ENCODE measurements at places on chromosomes 1 and 21.

GRCh38 chr1:3304246-3304645, 150.2 kb upstream of the ARHGEF16 start:
- DNase-seq, result no peak

DNA sequence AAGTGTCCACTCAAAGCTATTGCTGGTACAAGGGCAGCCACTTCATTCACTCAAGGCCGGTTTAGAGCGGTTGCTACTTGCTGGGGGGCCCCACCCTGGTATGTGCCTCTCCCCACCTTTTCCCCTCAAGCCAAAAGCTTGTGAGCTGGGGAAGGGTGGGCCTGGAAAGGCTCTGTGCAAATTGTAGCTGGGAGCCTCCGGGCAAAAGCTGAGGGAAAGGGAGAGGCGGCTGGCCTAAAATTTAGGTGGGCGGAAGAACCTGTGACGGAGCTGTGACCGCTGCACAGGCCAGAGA, 306 bp upstream of the SH3D21 start:
- DNase-seq, result no peak

DNA sequence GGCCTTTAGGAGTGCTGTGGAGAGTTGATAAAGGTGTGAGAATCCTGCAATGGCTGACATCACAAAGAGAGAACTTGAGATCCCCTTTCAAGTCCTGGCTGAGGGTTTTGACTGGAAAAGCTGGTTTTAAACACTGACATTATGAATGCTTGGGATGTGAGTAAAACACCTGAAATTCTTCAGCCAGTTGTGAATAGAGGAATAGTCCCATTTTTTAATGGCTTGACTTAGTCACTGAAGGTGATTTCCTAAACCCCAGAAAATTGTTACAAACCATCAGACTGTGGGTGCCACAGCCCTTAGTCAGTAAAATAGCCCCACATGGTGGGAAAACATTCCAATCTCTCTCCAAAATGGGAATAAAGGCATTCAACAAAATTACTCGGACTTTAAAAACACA, 107.7 kb upstream of the LMO4 start:
- no peak for DNase-seq

DNA sequence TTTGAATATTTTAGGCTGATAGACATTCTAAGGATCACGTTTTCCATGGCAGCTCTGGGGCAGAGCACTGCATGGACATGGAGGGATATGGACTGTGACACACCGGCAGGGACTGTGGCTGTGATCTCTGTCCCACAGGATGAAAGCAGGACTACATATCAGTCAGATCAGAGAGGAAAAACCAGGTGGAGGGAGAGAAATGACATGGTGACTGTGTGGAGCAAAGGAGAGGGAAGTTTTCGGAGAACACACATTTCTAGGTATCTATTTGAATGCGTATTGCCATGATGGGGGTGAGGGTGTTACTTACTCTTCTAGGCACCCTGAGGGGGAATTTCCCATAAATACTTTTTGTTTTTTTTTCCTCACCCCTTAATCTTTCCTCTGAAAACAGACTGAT, 3.2 kb upstream of the CD1C start:
- DNase-seq, result no peak

- no peak for DNase-seq
These were observed 221.9 kb downstream of the CTH start for GRCh38 chr1:70633004-70633403.

GRCh38 chr1:214386747-214387146, 105.8 kb downstream of the SMYD2 start:
- DNase-seq, result no peak

- DNase-seq, result no peak
These were observed 47.6 kb downstream of the ASTN1 start for GRCh38 chr1:177116941-177117340.

DNA sequence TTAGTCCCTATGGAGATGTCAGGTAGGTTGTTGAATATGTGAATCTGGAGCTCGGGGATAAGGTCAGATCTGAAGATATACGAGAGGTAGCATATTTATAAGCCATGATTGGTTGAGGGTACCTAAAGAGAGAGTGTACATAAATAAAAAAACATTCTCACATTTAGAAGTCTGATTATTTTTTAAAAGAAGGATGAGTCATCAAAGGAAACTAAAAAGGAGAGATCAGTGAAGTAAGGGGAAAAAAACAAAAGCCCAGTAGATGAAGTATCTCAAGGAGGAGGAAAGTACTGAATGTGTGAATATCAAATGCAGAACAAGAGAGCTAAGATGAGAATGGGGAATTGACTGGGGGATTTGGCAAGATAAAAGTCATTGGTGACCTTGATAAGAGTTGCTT, 15.7 kb upstream of the ANGPTL1 start:
- DNase-seq, result no peak

GRCh38 chr21:35149698-35150097, 100.6 kb upstream of the RUNX1 start:
- no peak for DNase-seq

DNA sequence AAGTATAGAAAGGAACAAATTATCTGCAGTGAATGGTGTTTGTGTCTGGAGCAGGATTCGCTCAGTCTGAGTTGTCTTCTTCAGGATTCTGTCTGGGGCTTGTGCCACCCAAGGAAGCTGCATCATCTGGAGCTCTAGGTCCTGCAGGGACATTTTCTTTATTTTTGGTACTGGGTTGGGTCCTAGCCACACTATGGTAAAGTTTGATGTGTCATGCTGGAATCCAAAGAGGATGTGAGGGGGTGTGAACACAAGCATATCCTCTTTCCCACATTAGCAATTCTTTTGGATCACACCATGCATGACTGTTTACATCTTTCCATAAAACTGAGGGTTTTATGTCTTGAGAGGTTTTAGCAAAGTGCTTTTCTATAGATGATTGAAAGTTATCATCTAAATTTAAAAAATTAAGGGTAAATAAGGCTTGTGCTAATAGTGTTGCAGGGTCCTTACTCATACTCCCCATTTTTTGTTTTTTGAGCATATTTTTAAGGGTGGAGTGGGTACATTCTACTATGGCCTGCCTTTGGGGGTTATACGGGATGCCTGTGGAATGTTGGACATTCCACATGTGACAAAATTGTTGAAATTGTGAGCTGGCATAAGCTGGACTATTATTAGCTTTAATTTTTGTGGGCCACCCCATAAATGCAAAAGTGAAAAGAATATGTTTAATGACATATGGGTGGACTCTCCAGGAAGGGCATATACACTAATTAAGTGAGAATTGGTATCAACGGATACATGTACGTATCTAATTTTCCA, 152.0 kb upstream of the HMCN1 start:
- no peak for DNase-seq

DNA sequence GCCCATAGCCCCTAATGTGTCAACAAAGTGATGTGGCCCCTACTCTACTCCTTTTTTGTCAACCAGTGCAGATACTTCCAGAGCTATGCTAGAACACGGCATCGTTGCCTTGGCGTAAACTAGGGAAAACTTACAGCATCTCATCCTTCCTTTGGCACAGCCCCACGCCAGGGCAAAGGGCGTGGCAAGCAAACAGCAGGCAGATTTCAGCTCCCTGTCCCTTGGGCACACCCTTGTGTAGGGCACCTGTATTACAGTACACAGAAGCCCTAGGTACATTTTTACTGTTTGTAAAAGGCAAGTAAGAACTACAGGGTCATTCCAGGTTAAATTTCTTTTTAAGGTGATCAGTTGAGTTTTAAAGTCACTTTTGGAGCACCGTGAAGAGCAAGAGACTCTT, 29.3 kb downstream of the PRDX6 start:
- DNase-seq, result no peak

DNA sequence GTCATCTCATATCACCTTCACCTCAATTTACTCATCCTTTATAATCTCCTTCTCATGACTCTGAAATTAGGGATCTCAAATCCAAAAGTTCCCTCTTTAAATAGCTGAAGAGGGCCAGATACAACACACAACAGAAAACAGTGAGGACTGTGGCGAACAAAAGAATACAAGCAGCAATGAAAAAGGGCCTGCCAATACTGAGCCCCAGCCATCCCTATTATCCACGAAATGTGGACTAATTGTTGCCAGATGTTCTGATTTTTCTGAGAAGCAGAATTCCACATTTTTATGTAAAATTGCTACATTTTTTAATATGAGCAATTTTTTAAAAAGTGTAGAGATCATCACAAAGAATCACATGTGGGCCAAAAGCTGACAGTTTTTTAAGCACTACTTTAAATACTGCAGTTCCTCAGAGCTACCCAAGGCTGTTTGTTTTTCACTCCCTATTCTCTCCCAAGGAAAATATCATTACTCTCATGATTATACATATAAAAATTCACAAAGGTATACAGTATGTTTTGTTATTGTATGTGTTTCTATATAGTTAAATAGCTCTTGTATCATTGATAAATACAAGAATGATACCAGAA, 90.0 kb downstream of the ASH1L start:
- no peak for DNase-seq

DNA sequence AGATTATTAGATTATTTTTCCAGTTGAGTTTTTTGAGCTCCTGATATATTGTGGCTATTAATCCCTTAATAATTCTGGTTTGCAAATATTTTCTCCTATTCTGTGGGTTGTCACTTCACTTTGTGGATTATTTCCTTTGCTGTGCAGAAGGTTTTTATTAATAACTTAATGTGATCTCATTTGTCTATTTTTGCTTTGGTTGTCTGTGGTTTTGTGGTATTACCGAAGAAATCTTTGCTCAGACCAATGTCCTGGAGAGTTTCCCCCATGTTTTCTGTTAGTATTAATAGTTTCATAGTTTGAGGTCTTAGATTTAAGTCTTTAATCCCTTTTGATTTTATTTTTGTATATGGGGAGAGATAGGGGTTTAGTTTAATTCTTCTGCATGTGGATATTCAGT, 7.1 kb upstream of the TBX19 start:
- DNase-seq, result no peak

DNA sequence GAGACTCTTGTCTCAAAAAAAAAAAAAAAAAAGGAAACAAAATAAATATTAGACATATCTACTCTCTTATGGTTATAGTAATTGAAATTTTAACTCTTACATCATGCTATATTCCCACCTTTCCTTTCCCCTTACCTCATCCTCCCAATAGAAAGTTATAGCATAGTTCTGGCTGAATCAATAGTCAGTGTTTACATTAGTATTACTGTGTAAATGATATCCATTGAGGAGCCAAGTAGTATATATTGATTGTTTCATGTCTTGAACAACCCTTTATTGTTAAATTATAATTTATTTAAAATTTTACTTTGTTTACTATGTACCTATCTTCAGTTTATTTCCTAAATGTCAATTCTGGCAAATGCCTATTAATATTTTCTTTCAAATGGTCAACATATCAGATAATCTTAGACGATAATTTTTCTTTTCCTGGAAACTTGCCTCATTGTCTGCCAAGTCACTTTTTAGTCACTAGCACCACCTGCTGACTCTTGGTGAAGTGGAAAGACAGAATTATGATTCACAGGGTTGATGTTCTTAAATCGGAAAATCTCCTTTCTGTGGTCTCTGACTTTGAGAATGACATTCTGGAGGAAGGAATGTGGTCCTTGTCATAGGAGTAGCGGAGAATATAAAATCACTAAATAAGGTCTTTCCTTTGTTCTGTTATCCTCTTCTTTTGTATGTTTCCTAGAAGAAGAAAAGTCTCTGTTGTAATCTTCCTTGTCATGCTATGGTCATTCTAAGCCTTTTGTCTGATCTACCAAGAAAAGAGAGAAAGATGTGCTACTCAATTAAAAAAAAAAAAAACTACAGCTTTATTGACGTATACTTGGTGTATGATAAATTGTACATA, 8.6 kb downstream of the HJV start:
- no peak for DNase-seq

GRCh38 chr1:234864116-234864515, 254.1 kb upstream of the IRF2BP2 start:
- DNase-seq, result no peak

DNA sequence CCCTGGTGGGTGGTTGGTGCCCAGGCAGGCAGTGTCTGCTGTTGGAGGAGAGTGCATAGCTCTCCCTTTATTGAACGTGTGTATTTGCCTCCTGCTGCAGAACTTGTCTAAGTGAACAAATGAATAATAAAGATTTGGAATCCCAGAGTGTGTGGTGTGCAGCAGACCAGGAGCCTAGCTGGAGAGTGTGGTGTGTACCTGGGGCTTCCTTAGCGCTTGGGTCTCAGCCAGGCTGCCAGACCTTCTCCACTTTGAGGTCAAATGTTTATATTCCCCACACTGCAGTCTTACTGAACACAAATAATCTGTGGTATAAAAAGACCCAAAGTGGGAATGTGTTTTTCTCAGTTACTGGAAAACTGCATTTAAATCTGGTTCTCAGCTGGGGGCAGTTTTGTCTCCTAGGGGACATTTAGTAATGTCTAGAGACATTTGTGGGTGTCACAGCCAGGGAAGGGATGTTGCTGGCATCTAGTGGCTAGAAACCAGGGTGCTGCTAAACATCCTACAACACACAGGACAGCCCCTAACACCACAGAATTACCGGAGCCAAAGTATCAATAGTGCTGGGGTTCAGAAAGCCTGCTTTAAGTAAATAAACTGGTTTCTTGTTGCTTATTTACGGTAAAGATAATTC, 23.6 kb downstream of the SLC37A1 start:
- DNase-seq, result no peak

DNA sequence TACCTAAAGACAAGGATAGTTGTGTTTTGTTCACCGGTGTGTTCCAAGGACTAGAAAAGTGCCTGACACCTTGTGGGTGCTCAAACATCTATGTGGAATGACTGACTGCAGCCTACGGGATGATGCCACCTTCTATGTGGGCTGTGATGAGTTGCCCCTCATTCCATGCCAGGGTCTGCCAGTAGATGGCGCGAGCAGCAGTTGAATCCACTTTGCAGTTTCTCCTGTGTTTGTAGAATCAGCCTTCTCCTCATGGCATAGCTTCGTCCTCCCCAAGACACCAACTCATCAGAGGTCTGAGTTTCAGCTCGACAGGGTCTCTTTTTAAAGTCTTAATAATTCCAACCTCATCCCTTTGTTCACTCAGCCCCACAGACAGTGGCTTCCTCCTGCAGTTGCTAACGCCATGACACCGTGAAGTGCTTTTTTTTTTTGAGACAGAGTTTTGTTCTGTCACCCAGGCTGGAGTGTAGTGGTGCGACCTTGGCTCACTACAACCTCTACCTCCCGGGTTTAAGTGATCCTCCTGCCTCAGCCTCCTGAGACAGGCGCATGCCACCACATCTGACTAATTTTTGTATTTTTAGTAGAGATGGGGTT, 133.7 kb downstream of the CAPN8 start:
- peak; percentile 36 for DNase-seq

GRCh38 chr1:21165646-21166045, 11.1 kb downstream of the EIF4G3 start:
- DNase-seq, result no peak

DNA sequence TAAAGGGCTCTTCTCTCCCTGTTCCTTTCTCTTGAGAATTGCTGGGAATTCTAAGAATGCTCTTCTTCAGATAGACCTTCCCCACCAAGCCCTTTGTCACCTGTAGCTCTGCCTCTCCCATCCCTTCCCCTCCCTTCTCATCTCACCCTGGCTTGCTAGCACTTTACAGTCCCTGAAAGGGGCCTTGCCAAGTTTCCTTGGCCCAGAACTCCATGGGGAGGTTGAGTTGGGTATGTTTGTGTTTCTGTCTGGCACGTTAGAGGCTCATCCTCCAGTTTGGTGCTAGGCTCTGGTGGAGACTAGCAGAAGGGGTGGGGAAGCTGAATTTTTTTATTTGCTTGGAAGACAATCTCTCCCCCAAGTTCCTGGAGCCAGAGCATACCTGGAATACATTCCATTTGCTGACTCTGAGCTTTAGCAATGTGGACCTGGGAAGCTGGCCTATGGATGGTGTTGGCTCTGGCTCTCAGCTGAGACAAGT, 4.9 kb downstream of the CGN start:
- DNase-seq, result no peak

GRCh38 chr1:4494027-4494426, 160.4 kb upstream of the AJAP1 start:
- DNase-seq, result no peak
